ENCODE measurements at places on chromosomes 6 and 20.

DNA sequence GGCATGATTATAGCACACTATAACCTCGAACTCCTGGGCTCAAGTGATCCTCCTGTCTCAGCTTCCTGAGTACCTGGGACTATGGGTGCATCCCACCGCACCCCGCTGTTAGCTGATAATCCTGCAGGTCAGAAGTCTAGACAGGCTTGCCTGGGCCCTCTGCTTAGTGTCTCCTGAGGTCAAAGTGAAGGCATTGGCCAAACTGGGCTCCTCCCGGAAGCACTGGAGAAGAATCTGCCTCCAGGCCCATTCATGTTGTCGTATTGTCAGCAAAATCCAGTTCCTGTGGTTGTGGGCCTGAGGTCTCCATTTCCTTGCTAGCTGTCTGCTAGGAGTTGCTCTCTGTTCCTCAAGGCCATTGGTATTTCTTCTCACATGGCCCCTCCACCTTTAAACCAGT lies 6.3 kb upstream of the MROH8 start:
- DNase-seq, result no peak

DNA sequence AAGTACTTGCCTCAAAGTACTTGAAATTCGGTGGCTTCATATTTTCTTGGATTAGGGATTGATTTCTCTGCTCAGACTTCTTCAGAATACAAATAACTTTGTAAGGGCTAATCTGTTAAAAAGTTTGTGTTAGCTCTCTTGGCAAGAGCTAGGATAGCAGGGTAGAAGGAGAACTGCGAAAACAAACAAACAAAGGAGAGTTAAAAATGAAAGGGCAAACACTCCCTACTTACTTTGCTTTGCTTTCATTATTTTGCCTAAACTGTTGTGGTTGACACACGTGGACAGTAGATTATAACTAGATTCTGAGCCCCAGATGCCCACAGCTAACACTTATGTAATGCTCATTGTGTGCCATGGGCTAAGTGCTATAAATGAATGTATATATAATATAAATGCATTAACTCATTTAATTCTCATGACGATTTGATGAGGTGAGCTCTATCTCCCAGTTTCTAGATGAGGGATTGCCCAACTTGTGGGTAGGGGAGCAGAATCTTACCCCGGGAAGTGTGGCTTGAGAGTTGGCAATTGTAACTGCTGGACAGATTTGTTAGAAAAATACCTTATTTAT lies 48.7 kb downstream of the EYA4 start:
- no peak for DNase-seq

DNA sequence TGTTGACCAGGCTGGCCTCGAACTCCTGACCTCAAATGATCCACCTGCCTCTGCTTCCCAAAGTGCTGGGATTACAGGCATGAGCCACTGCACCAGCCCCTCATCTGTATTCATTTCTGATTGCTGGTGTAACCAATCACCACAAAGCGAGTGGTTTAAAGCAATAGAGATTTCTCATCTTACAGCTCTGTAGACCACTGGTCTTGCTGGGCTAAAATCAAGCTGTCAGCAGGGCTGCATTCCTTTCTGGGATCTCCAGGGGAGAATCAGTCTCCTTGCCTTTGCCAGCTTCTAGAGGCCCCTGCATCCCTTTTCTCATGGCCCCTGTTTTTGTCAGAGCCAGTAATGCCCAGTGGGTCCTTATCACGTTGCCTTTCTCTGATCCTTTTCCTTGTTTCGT lies 49.9 kb upstream of the PMEPA1 start:
- DNase-seq, result no peak

DNA sequence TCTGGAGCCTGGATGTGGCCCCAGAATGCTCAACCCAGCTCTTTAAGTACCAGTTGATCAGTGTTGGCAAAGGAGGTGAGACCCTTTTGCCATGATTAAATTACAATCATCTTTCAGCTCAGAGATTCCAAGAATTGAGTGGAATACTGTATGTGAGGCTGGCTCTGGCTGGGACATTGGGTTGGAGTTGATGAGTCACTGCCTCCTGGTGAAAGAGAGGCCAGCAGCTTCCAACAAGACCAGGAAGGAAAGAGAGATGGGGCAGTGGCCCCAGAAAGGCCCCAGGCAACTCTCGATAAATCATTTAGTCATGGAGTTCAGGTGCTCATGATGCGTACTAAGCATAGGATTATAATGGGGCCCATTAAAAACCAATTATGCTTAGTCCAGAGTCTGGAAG lies 2.1 kb downstream of the TGM6 start:
- DNase-seq, result no peak

DNA sequence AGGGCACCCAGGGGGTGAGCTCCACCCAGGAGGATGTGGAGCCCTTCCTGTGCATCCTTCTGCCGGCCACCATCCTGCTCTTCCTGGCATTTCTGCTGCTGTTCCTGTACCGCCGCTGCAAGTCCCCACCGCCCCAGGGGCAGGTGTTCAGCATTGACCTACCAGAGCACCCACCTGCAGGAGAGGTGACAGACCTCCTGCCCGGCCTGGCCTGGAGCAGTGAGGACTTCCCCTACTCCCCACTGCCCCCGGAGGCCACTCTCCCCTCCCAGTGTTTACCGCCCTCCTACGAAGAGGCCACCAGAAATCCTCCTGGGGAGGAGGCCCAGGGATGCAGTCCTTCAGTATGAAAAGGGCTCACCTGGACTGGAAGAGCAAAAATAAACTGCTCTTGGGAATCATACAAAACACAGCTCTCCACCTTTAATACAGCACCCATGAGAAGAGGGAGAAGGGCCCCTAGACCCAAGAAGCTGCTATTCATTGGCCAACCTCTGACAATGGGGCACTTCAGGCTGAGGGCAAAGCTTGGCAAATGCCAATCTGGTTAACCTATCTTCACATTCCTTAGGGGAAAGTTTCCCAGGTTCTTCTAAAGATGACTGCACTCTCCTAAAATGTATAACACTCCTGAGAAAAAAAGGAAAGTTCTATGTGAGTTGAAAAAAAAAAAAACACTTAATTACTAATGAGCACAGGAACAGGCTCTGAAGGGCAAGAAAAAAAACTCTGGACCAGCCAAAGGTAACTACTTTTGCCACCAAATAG lies 5.0 kb downstream of the SMIM28 start:
- DNase-seq, result no peak

Measured in NCI-H2081 (cell line).